Stimulated activated CD8-positive, alpha-beta memory T cell treated with anti-CD3 and anti-CD28 coated beads, Interleukin-7, amount 100 ng/mL, for 1 hour (primary cell): ENCODE measurements at places on chromosomes 16 and 17.

DNA sequence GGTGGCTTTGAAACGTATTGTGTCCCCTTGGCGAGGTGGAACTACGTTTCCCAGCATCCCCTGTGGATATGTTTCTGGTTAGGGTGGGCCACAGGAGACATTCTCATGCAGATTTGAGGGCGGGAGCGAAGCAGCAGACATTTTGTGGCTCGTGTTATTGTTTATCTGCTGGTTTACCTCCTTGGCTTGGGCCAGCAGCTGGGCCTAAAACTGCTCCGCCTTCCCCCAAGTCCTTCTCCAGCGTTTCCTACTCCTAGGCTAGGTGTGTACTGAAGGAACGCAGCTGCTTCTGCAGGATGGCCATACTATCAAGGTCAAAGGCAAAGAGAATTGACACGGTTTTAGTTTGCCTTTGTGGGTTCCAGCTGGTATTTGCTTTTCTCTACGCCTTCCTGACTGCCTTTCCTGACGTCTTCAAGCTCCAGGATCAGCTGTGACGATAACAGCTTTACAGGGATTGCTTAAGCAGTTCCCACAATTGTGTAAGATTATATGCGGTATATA lies 17.2 kb upstream of the WSB1 start:
- no peak for DNase-seq

DNA sequence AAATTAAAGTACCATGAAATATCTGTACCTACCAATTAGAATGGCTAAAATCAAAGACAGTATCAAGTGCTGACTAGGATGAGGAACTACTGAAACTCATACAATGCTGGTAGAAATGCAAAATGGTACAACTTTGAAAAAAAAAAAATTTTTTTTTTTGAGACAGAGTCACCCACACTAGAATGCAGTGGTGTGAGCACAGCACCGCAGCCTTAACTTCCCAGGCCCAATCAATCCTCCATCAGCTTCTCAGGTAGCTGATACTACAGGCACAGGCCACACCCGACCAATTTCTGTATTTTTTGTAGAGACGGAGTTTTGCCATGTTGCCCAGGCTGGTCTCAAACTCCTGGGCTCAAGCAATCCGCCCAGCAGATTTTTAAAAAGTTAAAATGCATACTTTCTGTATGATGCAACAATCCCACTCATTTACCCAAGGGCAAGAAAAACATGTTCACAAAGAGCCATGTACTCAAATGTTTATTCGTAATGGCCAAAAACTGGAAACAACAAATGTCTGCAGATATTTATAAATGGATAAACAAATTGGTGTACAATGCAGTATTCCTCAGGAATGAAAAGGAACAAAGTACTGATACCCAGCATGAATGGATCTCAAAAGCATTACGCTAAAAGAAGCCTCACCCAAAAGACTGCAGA lies 8.7 kb downstream of the SMURF2 start:
- no peak for DNase-seq

GRCh38 chr16:51818342-51818944 lies 667.4 kb upstream of the SALL1 start:
- DNase-seq: no peak

DNA sequence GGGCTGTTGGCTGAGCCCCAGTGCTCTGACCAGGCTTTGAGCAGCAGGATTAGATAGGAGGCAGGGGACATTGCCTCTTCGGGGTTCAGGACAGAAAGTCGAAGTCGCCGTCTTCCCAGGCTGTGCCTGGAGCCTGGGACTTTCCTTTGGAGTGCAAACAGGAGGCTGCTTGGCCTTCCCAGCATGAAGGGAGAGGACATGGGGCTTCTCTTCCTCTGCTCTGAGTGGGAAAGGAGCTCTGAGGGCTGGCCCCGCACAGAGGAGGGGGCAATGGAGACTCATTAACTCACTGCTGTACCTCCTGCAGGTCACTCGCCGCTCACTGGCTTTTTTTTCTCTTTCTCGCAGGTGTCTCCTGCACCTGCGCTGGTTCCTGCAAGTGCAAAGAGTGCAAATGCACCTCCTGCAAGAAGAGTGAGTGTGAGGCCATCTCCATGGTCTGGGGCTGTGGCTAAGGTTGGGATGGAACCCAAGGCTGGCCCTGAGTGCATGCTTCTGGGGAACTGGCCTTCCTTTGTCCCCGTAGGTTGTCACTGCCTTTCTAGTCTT lies 642 bp downstream of the MT1F start:
- DNase-seq: no peak

DNA sequence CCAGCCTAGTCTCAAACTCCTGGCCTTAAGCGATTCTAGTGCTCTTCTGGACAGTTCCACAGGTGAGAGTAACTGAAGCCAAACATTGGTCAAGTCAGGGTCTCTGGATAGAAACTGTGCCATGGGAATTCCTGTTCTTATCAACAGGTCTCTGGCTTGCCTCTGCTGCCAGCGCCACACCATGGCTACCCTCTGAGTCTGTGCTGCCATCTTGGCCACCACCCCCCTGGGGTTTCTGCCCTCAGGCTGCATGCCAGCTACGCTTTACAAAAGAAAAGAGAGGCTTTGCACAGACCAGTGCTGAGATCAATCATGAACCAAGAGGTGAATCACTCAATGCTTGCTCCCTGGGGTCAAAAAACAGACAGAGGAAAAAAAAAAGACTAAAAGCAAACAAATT lies 24.4 kb upstream of the CREBBP start:
- DNase-seq: no peak

- DNase-seq: no peak
These were observed 2.7 kb upstream of the ZC3H7A start for GRCh38 chr16:11799509-11800381.

- no peak for DNase-seq
These were observed 62.1 kb downstream of the MYO1D start for GRCh38 chr17:32814836-32815235.
